Choroid plexus epithelial cell (primary cell): ENCODE measurements at places on chromosomes 13 and 19.

- no peak for DNase-seq
Observed at GRCh38 chr19:55132453-55133129, 15.2 kb upstream of the PPP1R12C start.

- no peak for DNase-seq
Observed at GRCh38 chr13:113470073-113470472, 16.8 kb upstream of the ADPRHL1 start.

GRCh38 chr13:107886118-107886517 lies 329.2 kb downstream of the LIG4 start:
- DNase-seq, result no peak

DNA sequence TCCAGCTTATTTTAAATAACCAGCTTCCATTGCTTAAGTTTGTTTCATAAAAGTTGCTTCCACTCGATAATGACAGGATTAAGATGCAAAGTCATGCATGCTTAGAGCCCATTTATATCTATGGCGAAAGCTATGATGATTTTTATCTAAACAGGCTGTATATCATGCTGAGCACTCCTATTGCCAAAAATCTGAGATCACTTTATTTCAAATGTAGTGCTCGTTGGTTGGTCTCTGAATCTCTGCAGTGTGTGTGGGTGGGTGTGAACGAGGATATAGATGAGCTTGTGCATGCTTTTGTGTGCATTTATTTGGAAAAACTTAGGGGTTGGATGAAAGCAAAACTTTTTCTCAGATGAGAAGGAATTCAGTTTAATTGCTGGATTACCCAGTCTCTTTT lies 27.0 kb upstream of the ARGLU1 start:
- DNase-seq, result peak; percentile 16

- no peak for DNase-seq
Observed at GRCh38 chr19:3464587-3465235, 15.6 kb downstream of the SMIM24 start.

GRCh38 chr13:106382534-106382933 lies 152.9 kb downstream of the EFNB2 start:
- no peak for DNase-seq

- DNase-seq, result no peak
Observed at GRCh38 chr19:55136399-55137102, 12.5 kb downstream of the TNNT1 start.

- DNase-seq, result peak; percentile 91
Observed at GRCh38 chr13:46339035-46339666, 47.9 kb downstream of the RUBCNL start.

DNA sequence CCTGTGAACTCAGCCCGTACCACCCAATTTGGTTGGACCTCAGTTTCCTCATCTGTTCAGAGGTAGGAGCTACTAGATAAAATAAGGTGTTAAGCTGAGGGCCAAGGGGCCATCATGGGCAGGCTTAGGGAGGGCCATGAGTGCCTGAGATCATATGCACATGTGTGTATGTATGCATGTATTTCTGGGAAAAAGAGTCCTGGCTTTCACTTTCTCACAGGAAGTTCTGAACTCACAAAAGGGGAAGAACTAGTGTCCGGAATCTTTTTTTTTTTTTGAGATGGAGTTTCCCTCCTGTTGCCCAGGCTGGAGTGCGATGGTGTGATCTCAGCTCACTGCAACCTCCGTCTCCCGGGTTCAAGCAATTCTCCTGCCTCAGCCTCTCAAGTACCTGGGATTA lies 18.9 kb downstream of the TGFB1 start:
- no peak for DNase-seq

GRCh38 chr19:6222884-6223283 lies 56.9 kb downstream of the MLLT1 start:
- no peak for DNase-seq

DNA sequence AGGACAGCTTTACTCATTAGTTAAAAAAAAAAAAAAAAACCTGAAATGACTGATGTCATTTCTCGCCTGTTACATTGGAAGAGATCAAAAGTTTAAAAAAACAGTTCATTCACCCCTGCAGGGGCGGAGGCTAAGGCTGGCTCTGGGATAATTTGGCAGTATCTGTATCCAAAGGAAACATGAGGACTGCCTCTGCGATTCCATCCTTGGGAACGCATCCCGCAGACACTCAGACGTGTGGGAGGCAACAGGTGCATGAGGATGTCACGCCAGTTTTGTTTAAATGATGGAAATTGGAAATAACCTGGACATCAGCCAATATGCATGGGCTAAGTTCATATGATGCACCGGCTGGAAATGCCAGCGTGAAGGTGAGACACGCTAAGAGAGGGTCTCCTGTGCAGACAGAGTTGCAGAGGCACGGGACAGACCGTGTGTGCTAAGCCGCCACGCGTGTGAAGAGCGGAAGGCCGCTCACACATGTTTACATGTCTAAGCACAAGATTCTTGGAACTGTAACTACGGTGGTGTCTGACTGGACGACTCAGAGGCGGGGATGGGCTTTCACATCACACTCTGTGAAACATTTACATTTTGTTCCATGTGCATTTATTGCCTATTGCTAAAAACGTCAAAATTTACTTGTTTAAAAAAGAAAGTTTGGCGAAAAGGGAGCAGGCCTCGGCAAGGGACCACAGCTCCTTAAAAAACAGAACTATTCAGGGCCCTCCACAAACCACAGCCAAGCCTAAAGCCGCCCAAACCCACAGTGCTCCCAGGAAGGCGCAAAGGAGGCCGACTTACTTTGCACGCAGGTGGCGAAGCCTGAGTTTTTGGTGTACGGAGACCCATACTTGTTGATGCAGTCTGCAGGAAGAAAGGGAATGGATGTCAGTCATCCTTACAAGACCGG lies 17.9 kb downstream of the GAS6 start:
- no peak for DNase-seq

- no peak for DNase-seq
Observed at GRCh38 chr19:9720541-9720940, 45.6 kb upstream of the ZNF562 start.

DNA sequence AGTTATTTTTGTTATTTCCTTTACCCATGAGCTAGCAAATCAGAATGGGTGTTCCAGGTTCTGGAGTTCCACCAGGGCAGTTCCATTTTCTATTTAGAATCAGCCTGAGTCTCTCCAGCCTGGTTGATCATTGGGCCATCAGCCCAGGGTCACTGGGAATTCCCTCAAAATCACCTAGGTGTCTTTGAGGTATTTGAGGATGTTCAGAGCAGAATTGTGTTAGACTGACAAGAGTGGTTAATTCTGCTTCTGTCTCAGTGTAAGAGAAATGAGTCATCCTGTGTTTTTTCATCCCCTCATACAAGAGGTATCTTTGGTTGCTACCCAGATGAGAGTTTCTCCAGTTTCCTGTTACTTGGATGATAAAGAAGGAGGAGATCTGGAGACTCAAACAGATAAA lies 11.7 kb downstream of the ZNF66 start:
- DNase-seq, result peak; percentile 5

GRCh38 chr13:48647625-48648024 lies 6.1 kb upstream of the CYSLTR2 start:
- DNase-seq, result peak; percentile 21

GRCh38 chr13:109369353-109370052 lies 416.9 kb downstream of the IRS2 start:
- DNase-seq, result no peak
